ENCODE measurements at places on chromosomes 1 and 21. TPM values are rescaled to one million over a fixed set of nuclear protein-coding genes. Genes with fewer than 3 reads are reported as not detected.

Gene AKNAD1
- total RNA-seq, result not detected

Gene UQCRHL
- 1.5 TPM for total RNA-seq

Gene HJV
- not detected for total RNA-seq

Gene TRIM17
- 1.5 TPM for total RNA-seq

Gene TRABD2B
- total RNA-seq, result 1.6 TPM

DNA sequence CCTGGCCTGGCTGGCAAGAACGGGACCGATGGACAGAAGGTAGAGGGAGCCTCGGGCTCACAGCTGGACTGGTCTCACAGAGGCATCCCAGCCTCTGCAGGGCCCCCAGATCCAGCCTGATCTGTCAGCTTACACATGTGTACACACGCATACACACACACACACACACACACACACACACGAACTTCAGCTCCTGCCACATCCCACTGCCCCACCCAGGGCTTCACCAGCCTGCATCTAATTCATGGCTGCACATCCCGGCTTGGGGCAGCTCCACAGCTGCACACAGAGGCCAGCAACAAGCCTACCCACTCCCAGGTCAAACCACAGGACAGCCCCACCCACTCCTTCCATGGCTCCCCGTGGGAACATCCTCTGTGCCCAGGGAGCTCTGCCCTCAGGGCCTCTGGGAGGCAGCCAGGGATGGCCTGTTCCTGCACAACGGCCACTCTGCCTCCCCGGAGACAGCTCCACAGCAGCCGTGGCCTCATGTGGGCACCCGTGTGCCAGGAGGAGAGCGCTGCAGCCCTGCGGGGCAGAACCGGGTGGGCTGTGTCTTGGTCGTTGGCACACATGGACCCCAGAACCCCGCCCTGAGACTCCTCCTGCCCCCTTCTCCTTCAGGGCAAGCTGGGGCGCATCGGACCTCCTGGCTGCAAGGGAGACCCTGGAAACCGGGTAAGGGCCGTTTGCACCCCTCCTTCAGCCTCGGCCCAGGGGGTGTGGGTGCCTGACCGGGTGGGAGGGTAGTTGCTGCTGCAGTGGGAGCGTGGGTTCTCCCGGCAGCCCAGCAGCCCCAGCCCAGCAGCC is 19.1 kb downstream of the COL6A2 start:
- no peak for DNase-seq

GRCh38 chr1:167460836-167461235 is 57.5 kb downstream of the CD247 start:
- DNase-seq, result no peak

- peak; percentile 52 for DNase-seq
These were observed at the start of gene SNX7 for GRCh38 chr1:98661544-98662355. SNX7 (plus strand) TSS chr1:98661721; CDS start chr1:98661732, 11 bp downstream.

GRCh38 chr21:36773117-36773516 is 74.2 kb downstream of the SIM2 start:
- DNase-seq, result peak; percentile 74

DNA sequence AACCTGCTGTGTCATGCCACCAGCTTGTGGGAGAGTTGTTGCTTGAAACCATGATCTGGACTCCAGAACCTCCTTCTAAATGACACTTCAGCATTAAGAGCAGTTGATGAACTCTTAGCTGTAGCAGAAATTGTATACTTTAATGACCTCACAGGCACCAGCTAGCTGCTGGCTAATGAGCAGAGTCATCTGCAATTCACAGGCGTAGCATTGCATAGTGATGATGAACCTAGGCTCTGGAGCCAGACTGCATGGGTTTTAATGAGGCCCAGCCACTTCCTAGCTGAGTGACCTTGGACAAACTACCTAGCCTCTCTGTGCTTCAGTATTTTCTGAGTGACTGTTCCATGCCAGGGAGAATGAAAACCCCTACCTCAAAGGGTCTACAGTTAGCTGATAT is 407.1 kb downstream of the LMO4 start:
- DNase-seq, result no peak

GRCh38 chr21:42364304-42364865 is 1.9 kb downstream of the TFF1 start:
- DNase-seq, result no peak

DNA sequence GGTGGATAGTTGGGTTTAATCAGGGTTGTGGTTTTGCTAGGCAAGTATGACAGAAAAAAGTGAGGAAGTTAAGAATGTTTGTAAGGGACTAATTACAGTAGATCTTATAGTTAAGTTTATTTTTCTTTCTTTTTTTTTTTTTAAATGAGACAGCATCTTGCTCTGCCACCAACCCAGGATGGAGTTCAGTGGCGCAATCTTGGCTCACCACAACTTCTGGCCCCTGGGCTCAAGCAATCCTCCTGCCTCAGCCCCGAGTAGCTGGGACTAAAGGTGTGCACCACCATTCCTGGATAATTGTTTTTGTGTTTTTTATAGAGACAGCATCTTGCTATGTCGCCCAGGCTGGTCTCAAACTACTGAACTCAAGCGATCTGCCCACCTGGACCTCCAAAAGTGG is 41.7 kb downstream of the EYA3 start:
- DNase-seq, result no peak

DNA sequence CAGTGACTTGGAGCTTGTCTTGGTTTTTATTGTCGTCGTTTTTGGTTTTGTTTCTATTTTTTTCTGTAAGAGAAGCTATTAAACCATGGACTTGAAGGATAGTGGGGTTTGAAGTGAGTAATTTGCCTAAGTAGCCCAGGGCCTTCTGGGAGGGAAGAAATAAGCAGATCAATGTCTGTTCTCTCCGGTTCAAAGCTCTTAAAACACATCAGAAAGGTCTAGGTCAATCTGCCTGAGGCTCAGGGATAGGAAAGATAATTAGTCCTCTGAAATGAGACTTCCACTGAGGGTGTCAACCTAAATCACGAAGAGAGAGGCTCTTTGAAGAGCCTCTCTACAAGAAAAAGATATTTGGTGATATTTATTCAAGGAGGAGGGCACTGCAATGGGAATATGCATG is 178.0 kb downstream of the MATN1 start:
- no peak for DNase-seq

DNA sequence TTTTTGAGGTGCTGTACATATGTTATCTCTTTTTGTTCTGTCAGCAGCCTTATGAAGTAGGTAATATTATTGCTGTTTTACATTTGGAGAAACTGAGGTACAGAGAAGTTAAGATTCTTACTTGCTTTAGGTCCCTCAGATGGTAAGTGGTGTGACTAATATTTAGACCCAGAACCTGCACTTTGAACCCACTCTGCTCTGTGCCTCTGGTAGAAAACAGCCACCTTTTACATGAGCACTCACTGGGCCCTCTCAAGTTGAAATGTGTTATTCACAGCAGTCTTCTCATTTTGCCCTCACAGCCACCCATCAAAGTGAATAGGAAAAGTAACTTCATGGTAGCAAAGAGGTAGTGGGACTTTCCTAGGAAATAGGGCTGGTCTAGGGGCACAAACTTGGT is 4.7 kb downstream of the NSUN4 start:
- DNase-seq, result no peak

DNA sequence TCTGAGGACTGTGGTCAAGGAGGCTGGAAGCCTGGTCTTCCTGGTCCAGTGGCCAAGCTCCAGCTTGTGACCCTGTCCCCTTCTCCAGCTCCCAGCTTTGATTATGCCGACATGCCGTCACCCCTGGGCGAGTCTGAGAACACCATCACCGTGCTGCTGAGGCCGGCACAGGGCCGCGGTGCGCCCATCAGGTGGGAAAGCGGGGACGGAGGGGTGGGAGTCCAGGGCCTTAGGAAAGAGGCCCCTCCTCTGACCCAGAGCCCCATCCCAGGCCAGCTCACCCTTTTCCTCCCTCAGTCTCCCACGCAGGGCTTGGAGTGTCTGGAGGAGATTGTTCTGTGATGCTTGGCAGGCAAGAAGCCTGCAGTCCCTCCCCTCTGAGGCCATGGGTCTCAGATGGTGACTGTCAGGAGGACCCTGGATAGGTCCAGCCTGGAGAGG is 43.6 kb downstream of the PTPRU start:
- no peak for DNase-seq

- no peak for DNase-seq
These were observed 213.9 kb downstream of the SEC16B start for GRCh38 chr1:177755851-177756560.

- DNase-seq, result peak; percentile 97
These were observed 121.2 kb downstream of the EPHB2 start for GRCh38 chr1:22831729-22832413.

GRCh38 chr21:36551321-36551720 is 71.4 kb upstream of the CLDN14 start:
- DNase-seq, result no peak

GRCh38 chr1:92808381-92808780 is 23.5 kb upstream of the RPL5 start:
- no peak for DNase-seq

DNA sequence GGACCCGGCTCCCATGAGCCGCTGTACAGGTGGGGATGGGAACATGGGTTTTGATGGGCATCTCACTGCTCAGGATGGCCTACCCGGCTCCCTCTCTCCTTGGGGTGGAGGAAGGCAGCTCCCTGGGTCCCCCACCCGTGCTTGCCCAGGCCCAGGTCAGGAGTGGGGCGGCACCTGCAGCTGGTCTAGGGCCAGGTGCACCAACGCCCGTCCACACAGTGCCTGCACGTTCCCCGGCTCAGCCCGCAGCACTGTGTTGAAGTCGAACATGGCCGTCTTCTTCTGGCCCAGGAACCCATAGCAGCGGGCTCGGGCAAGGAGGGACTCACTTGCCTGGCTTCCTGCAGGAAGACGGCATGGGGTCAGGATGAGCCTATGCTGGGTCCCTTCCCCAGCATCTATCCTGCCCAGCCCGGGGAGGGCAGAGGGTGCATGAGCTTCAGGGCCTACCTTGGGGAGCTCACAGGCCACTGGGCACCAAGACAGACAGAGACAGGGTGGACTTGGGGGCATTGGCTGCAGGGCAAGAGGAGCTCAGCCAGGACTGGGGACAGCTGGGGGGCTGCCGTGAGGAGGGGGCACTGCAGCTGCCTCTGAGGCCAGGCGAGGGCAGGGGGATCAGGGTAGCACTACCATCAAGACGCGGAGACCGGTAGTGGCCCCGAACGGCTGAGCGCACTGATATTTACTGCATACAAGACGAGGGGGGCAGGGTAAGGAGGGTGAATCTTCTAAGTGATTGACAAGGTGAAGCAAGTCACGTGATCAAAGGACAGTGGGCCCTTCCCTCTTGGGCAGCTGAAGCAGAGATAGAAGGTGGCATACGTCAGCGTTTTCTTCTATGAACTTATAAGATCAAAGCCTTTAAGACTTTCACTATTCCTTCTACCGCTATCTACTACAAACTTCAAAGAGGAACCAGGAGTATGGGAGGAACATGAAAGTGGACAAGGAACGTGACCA is 17.8 kb downstream of the TTC34 start:
- DNase-seq, result no peak
